Esophagus squamous epithelium (tissue), 5 donors: ENCODE measurements at places on chromosomes 6 and 20. TPM values are rescaled to one million over a fixed set of nuclear protein-coding genes. Genes with fewer than 3 reads are reported as not detected.

- H3K4me1 ChIP-seq = no peaks in the 10 kb centered on the region
- no peak for DNase-seq
- no peak overlapping the region for H3K4me3 ChIP-seq
- no peaks in the 10 kb centered on the region for H3K27me3 ChIP-seq
- H3K36me3 ChIP-seq = no peaks in the 10 kb centered on the region
- H3K27ac ChIP-seq = no peak overlapping the region
Observed at GRCh38 chr6:131909408-131910218, 41.6 kb downstream of the CCN2 start.

- peaks cover 48% of the 10 kb centered on the region for H3K4me1 ChIP-seq
- H3K4me3 ChIP-seq = no peak overlapping the region
- H3K36me3 ChIP-seq = no peaks in the 10 kb centered on the region
- peak overlapping the region; percentile 78 for H3K27ac ChIP-seq
- H3K27me3 ChIP-seq = no peaks in the 10 kb centered on the region
- no peak for DNase-seq
Observed at GRCh38 chr6:19032591-19033295, 645.6 kb downstream of the RNF144B start.

DNA sequence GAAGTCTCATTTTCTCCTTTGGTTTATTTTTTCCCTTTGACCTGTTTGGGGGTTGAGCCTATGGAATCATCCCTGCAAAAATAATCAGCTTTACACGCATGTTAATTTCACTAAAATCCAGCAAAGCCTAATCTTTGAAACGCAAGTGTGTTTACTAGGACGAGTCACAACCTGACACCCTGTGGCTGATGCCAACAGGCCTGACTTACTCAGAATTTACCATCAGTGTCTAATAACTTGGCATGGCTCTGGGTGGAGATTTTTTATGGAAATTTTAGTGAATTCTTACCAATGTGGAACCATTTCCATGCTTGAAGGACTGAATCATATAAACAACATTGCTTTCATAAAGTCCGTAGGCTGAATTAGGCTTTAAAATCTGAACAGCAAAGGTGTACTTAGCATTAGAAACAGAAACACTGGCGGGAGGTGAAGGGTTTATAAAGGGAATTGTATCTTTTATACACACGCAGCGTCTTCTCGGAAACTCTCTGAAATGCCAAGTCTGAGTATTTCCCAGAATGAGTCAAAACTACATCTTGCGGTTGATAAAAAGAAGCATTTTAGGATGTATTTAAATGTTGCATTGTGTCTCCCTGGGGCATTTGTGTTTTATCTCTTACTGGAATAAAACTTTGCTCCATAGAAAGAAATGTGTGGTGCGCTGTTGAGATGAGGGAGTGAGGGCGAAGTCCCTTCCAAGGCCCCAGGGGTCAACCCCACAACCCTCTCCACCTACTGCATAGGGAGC is 81.2 kb downstream of the DACT2 start:
- DNase-seq = no peak
- H3K36me3 ChIP-seq = no peaks in the 10 kb centered on the region
- H3K27me3 ChIP-seq = no peaks in the 10 kb centered on the region

GRCh38 chr20:50850721-50851286 is 55.9 kb downstream of the BCAS4 start:
- H3K27ac ChIP-seq = no peak overlapping the region
- H3K4me1 ChIP-seq = peaks cover 25% of the 10 kb centered on the region
- no peak for DNase-seq
- H3K36me3 ChIP-seq = no peaks in the 10 kb centered on the region
- no peaks in the 10 kb centered on the region for H3K27me3 ChIP-seq

GRCh38 chr6:1686117-1687098 is 76.7 kb downstream of the FOXC1 start:
- DNase-seq = no peak
- peaks cover 7% of the 10 kb centered on the region for H3K4me1 ChIP-seq
- no peaks in the 10 kb centered on the region for H3K36me3 ChIP-seq
- H3K27ac ChIP-seq = peak overlapping the region; percentile 66

- H3K27ac ChIP-seq = no peak overlapping the region
- no peaks in the 10 kb centered on the region for H3K36me3 ChIP-seq
- peaks cover 6% of the 10 kb centered on the region for H3K4me1 ChIP-seq
Observed at GRCh38 chr6:27293436-27294098, 18.5 kb downstream of the POM121L2 start.

GRCh38 chr6:38587766-38588362 is 51.9 kb downstream of the BTBD9 start:
- no peaks in the 10 kb centered on the region for H3K27me3 ChIP-seq
- H3K4me1 ChIP-seq = no peaks in the 10 kb centered on the region
- DNase-seq = no peak
- no peak overlapping the region for H3K27ac ChIP-seq

- H3K4me3 ChIP-seq = no peak overlapping the region
- H3K36me3 ChIP-seq = no peaks in the 10 kb centered on the region
- H3K4me1 ChIP-seq = no peaks in the 10 kb centered on the region
- no peak for DNase-seq
Observed at GRCh38 chr20:11564491-11564890, 353.2 kb upstream of the BTBD3 start.

DNA sequence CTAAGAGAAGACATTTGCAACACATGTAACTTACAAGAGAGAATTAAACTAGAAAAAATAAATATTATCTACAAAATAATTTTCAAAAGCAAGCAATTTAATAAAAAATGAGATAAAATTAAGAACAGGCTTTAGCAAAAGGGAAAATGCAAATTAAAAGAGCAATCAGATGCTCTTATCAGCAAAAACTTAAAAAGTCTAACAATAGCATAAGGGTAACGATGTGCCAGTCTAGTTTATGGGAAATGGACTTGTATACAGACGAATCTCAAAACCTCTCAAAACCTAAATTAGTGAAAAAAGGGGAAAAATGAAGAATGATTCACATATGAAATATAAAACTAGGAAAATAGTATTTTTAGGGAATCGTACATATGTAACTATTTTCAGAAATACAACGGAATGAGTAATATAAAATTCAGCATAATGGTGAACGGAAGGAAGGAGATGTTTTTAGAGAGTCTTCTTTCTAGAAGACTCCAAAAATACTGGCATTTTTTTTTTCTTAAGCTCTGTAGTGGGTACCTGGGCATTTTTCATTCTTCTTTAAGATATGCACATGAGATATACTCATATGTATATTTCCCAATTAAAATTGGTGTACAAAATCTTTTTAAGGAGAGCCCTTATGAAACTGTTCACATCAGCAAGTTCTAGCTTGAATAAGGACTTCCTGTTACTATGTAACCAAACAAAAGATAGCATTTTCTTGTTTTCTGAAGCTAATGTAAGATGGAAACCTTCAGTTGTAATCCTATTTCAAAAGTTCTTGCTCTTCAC is 927 bp upstream of the MANEA start:
- no peaks in the 10 kb centered on the region for H3K36me3 ChIP-seq
- H3K4me3 ChIP-seq = peak overlapping the region; percentile 77

DNA sequence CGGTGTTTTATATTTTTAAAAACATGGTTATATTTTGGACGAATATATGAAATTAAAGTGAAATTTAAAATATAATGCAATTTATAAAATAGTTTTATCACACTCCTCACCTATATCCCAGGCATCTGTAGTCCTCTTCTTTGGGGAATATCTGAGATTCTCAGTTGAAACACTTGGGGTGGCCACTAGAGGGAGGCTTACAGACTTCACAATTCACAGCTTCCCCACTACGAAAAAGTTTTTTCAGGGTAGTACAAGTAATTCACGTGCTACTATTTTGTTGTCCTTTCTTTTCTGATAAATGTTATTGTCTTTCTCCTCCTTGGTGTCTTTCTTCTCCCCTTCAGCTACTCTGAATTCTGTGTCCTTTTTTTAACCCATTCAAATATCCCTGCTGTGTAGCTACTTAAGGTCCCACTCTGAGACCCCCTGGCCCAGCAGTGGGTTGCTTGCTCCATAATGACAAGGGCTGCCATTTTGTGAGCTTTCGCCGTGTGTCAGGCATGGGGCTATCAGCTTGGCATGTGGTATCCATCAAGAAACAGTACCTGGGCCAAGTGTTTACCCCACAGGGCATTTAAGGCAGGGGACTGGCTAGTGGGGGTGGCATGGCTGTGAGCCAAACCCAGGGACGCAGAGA is 43.6 kb upstream of the PHACTR3 start:
- H3K27ac ChIP-seq = no peak overlapping the region
- H3K4me3 ChIP-seq = no peak overlapping the region
- H3K27me3 ChIP-seq = peaks cover 34% of the 10 kb centered on the region
- no peak for DNase-seq

DNA sequence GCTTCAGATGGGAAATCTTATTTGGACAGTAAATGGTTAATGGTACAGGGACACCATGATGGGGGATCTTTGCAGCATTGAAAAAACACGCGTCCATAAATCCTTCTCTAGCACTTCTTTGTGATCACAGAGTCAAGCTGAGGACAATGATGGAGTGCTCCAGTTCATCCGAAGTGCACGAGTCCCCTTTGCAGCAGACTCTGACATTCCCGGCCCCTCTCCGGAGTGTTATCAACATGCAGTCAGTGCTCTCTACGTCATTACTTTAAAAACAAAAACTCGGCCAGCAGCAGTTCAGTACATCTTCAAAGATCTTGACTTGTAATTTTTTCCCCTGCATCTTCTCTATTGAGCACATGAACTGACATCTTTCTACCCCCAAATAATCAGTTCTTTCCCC is 185.5 kb upstream of the AKAP12 start:
- H3K27me3 ChIP-seq = no peaks in the 10 kb centered on the region
- H3K4me1 ChIP-seq = no peaks in the 10 kb centered on the region
- H3K27ac ChIP-seq = no peak overlapping the region
- DNase-seq = no peak
- H3K4me3 ChIP-seq = no peak overlapping the region

DNA sequence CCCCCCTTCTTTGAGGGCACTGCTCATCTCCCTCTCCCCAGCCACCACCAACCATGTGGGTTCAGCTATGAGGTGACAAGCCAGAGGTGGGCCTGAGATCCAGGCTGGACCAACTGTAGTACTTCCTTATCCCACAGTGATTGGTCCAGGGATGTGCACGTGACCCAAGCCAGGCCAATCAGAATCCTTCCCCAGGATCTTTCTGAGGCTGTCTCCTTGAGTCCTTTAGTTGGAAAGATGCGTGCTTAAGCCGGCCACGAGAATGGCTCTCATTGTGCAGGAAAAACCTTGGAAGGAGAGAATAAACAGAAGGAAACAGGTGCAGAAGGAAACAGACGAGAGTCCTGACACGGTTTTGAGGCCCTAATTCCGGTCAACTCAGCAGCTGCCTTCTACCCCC is 39.2 kb downstream of the ZC3H12D start:
- no peak for DNase-seq
- H3K4me1 ChIP-seq = peaks cover 9% of the 10 kb centered on the region
- H3K4me3 ChIP-seq = no peak overlapping the region
- no peaks in the 10 kb centered on the region for H3K36me3 ChIP-seq

- no peaks in the 10 kb centered on the region for H3K36me3 ChIP-seq
- DNase-seq = no peak
- H3K4me3 ChIP-seq = no peak overlapping the region
- H3K4me1 ChIP-seq = peaks cover 10% of the 10 kb centered on the region
Observed at GRCh38 chr6:31048099-31048498, 37.8 kb downstream of the MUC22 start.

DNA sequence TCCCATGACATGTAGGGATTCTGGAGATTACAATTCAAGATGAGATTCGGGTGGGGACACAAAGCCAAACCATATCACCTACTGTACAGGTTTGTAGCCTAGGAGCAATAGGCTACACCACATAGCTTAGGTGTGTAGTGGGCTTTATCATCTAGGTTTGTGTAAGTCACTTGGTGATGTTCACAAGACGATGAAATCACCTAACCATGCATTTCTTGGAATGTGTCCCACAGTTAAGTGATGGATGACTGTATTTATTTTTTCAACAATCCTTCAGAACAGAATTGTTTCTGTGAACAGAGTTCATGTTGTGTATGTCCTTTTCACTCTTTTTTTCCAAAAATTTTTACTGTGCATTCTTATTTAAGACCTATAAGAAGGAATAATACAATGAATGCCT is 76.1 kb downstream of the DTD1 start:
- no peak overlapping the region for H3K27ac ChIP-seq
- no peaks in the 10 kb centered on the region for H3K4me1 ChIP-seq
- H3K36me3 ChIP-seq = no peaks in the 10 kb centered on the region
- H3K4me3 ChIP-seq = no peak overlapping the region

DNA sequence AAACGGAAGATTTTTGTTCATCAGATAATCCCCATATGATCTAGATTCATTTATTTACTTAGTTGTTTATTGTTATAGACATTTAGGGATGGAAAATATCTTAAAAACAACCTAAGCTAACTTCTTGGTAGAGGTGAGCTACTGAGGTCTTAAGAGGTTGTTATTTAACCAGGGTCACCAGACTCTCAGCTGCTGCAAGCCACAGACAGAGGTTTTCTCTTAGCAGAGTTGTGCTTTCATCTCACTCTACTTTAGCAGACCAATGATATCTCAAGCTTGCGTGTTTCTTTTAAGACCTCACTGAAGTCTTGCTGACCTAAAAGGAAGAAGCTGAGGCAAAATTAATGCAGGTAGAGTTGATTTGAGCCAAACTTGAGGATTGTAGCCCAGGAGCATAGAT is 43.6 kb downstream of the NCOA7 start:
- H3K4me3 ChIP-seq = no peak overlapping the region
- no peak for DNase-seq
- no peaks in the 10 kb centered on the region for H3K36me3 ChIP-seq
- H3K27me3 ChIP-seq = no peaks in the 10 kb centered on the region

DNA sequence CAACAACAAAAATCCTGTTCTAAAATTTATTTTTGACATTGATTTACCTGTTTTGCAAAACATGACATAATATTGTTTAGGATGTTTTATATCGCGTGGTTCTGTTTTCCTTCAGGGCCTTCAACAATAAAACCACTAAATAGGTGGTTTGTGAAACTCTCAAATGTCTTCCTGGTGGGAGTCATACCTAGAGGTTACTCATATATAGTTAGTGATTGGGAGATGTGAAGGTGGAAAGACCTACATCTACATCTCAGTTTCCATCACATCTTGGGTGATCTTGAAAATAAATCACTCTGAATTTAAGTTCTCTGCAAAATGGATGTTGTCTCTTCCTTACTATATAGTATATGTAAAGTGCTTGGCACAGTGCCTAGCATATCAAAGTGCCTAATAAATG is 22.9 kb downstream of the C6orf62 start:
- no peak overlapping the region for H3K4me3 ChIP-seq
- no peak for DNase-seq
- H3K4me1 ChIP-seq = no peaks in the 10 kb centered on the region
- no peaks in the 10 kb centered on the region for H3K27me3 ChIP-seq

- no peaks in the 10 kb centered on the region for H3K27me3 ChIP-seq
- no peak for DNase-seq
- H3K4me1 ChIP-seq = no peaks in the 10 kb centered on the region
- H3K27ac ChIP-seq = no peak overlapping the region
Observed at GRCh38 chr6:166707045-166707444, 80.0 kb upstream of the RPS6KA2 start.

GRCh38 chr6:79872986-79873385 is 74.4 kb downstream of the ELOVL4 start:
- H3K4me3 ChIP-seq = no peak overlapping the region
- peak overlapping the region; percentile 61 for H3K27ac ChIP-seq
- peaks cover 4% of the 10 kb centered on the region for H3K4me1 ChIP-seq
- no peaks in the 10 kb centered on the region for H3K27me3 ChIP-seq
- no peak for DNase-seq

Gene CAPN11
- 0.57 TPM for total RNA-seq

Gene PRICKLE4
- 11.4 TPM for total RNA-seq

Gene LGSN
- total RNA-seq = not detected

Gene SLC4A11
- total RNA-seq = 16.3 TPM

Gene POU5F1
- 2.5 TPM for total RNA-seq

Gene MYLK4
- total RNA-seq = 1.9 TPM
